ENCODE measurements at places on chromosomes 3 and 15.

DNA sequence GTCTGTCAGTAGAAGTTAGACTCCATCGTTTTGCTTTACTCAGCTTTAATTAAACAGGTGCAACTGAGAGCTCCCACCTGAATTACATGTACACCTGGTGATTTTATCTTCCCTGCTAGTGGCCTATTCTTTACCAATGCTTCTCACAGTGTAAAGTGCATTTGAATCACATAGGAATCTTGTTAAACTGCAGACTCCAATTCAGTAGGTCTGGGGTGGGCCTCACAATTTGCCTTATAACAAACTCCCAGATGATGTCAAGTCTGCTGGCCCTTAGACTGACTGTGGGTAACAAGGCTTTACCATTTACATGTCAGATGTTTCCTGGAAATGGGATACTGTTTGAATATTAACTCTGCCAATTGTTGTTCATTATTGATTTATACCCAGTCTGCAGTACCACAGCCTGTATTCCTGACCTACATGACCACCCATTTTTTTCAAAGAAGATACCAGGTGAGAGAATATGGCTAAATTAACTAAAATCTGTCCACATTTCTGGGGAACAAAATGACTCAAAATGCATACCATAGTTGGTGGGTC is 37.2 kb downstream of the CMSS1 start:
- DNase-seq, result no peak

DNA sequence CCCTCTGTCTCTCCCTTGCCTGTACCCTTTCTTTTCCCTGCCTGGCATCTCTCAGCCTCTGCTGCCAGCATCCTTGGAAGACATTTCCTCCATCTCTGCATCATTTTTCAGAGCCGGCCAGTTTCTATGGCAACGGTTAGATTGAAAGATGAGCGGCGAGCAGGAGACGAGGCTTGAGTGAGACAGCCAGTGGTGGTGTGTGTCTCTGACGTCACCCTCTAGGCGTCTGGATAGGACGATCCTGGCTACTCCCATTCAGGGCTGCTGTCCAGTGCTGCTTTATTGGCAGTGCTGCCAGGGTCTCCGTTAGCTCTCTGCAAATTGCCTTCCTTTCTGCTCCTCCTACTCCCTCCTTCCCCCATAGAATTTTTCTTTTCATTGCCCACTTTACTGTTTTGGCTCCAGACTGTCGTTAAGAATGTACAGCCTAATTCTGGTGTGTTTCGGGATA is 57.9 kb downstream of the TRAK1 start:
- DNase-seq, result peak; percentile 34

- no peak for DNase-seq
Measured at GRCh38 chr15:86905625-86906256, 826.1 kb downstream of the AGBL1 start.

DNA sequence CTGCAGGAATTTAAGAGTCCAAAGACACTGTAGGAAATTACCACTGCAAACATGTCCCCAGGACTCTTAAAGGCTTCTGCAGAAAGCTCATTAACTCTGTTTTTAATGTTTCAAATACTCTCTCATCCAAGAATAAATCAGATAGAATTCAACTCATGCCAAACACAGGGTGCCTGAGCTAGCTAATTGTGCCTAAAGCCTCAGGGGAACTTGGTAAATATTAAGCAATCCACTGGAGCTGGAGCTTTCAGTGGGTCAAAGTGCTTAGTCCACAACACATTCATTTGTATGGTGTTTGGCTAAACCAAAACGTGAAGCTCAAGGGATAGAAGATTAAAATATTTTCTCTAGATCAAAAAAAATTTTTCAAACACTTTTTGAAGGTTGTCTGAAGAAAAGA is 131.4 kb downstream of the THRB start:
- DNase-seq, result no peak

- DNase-seq, result no peak
Measured at GRCh38 chr3:193346259-193346658, 32.3 kb downstream of the ATP13A5 start.

DNA sequence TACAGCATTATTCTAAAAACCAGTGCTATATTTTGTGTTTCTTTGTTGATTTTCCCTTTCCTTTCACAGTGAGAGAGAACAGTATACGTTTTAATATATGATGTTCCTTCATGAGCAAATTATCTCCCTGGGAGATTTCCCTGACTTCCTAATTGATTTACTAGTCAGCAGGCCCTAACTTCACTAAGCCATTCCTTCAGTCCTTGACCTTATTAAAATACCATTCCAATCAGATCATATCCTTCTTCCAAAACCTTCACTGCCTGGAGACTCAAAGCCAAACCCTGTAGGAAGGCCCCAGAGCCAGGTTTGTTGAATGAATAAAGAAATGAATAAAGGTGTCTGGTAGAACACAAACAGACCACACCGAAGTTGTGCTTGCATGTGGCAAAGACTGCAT is 43.8 kb upstream of the ARHGEF3 start:
- peak; percentile 17 for DNase-seq

DNA sequence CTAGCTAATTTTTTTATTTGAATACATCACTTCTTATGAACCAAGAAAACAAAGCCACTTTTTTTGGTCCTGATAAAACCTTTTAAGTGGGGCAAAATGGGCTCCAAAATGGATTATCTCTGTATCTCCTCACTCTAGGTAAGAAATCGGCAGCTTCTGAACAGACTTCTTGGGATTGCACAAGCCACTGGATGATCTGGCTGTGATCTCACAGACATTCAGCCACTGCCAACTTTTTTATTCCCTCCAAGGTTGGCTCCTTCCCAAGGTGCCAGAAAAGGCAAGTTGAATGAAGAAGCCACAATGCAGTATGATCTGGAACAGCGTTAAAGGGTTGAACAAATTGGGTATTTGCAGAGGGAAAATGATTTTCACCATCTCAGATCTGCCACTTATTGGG is 73.2 kb downstream of the PRICKLE2 start:
- DNase-seq, result peak; percentile 75

GRCh38 chr3:104206925-104207324 is 1159.8 kb upstream of the ALCAM start:
- DNase-seq, result no peak

DNA sequence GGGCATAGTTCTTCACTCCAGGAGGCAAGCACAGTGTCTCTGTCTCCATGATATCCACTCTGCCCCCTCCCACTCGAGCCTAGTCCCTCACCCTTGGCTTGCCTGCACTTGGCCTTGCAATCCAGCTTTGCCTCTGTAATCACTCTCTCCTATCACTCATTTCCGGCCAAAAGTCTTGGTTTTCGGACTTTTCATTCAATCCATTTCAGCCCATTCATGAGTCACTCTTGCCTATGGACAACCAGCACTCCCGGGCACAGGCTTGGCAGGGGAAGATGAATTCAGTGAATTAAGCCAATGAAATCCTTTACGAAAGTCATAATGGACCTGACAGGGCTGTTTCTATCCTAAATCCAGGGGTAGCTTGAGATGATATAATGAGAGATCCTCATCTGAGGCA is 21.7 kb downstream of the DAZL start:
- DNase-seq, result no peak
